ENCODE measurements at places on chromosomes 7 and 10. TPM values are rescaled to one million over a fixed set of nuclear protein-coding genes. Genes with fewer than 3 reads are reported as not detected.

GRCh38 chr10:115657161-115657860 lies 564.1 kb downstream of the ATRNL1 start:
- H3K4me3 ChIP-seq = no peak overlapping the region
- no peaks in the 10 kb centered on the region for H3K4me1 ChIP-seq
- H3K27ac ChIP-seq = no peak overlapping the region
- H3K36me3 ChIP-seq = no peaks in the 10 kb centered on the region

GRCh38 chr10:116364868-116365267 lies 40.6 kb downstream of the CCDC172 start:
- H3K36me3 ChIP-seq = no peaks in the 10 kb centered on the region
- no peaks in the 10 kb centered on the region for H3K27me3 ChIP-seq
- no peak overlapping the region for H3K4me3 ChIP-seq
- no peak overlapping the region for H3K27ac ChIP-seq
- DNase-seq = no peak
- no peaks in the 10 kb centered on the region for H3K4me1 ChIP-seq

- H3K4me1 ChIP-seq = no peaks in the 10 kb centered on the region
- no peak for DNase-seq
- H3K36me3 ChIP-seq = no peaks in the 10 kb centered on the region
- H3K4me3 ChIP-seq = no peak overlapping the region
Measured at GRCh38 chr10:53749439-53749838, 976.9 kb upstream of the MBL2 start.

The PON1 gene
- total RNA-seq = not detected

The ADIRF gene
- not detected for total RNA-seq

The CYP2C19 gene
- not detected for total RNA-seq

Data from activated CD8-positive, alpha-beta T cell treated with anti-CD3 and anti-CD28 coated beads, Interleukin-2, amount 10 ng/mL, durations not matched to agents 7 days and 5 days (primary cell).